NCI-H2081 (cell line): ENCODE measurements at places on chromosomes 16 and 17.
A peak's percentile ranks its signal among the peaks of the same experiment; 100 is the strongest.

GRCh38 chr17:79414063-79414792, 196.6 kb downstream of the RBFOX3 start:
- no peak for DNase-seq

GRCh38 chr16:28891964-28892890, 13.9 kb downstream of the ATP2A1 start:
- DNase-seq = no peak

DNA sequence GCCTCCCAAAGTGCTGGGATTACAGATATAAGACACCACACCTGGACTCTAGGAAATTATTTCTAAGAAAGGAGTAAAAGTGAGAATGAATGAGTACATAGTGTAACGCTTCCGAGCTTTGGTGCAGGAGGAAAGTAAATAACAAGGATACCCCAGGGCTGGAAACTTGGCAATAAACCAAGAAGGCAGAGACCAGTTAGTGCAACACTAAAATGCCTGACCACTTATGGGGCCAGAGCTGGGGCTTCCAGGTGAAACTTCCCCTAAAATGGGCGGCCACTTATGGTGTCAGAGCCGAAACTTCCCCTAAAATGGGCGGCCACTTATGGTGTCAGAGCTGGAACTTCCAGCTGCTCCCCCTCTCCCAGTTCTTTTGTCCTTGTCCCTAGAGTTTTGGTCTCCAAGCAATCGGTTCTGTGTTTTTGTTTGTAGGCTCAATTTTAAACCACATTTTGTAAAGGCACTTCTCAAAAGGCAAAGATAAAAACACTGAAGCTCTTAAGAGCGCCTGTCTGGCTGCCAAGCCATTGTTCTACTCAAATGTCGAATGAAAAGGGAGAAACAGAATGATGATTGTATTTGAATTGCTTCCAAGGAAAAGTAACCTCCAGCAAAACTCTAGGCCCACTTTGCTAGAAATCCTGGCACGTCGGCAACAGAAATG, 63.9 kb downstream of the NXN start:
- peak; percentile 77 for DNase-seq

DNA sequence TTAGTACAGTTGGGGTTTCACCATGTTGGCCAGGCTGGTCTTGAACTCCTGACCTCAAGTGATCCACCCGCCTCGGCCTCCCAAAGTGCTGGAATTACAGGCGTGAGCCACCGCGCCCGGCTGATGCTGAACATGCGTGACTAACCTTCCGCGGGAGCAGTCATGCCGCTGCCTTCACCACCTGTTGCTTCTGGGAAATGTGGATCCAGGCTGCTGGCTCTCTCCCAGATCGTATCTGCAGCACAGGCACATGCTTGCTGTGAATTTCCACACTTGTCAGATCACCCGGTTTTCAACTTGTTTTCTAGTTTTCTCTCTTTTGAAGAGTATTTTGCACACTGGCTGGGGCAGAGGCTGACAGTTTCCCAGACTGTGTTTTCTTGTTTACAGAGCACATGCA, 97.9 kb downstream of the ADCY9 start:
- DNase-seq = no peak

DNA sequence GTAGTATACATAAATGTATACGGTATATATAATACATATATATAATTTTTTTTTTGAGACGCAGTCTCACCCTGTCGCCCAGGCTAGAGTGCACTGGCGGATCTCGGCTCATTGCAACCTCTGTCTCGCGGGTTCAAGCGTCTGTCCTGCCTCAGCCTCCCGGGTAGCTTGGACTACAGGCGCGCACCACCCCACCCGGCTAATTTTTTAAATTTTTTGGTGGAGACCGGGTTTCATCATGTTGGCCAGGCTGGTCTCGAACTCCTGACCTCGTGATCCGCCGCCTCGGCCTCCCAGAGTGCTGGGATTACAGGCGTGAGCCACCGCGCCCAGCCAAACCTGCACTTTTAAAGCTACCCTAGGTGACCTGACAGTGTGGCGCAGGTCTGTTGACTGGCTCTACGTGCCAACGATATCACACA, 745 bp downstream of the PAM16 start:
- DNase-seq = no peak

- DNase-seq = no peak
Measured at GRCh38 chr16:19294156-19294649, 8.7 kb downstream of the CLEC19A start.

GRCh38 chr17:633641-634101, 81.0 kb downstream of the VPS53 start:
- no peak for DNase-seq
